ENCODE measurements at places on chromosomes 2 and 18. TPM values are rescaled to one million over a fixed set of nuclear protein-coding genes. Genes with fewer than 3 reads are reported as not detected.

KCNG3 gene
- 0.05 TPM for polyA plus RNA-seq

FBXO48 gene
- 1.8 TPM for polyA plus RNA-seq

DNA sequence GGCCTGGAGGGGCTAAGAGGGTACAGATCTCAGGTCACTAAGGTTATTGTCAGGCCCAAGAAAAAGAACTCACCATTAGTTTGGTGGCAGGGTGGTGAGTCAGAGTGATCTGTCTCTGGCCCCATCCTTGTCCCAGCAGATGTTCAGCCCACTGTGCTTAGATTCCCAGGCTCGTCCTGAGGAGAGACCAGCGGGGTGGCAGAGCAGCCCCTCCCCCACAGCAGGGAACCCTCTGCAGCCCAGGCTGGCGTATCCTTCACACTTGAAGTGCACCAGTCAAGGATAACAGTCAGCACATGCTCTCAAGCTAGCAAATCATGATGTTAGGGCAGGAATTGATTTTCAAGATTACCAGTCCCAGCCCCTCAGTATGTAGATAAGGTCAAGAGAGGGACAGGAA, 43.1 kb downstream of the TMEM185B start:
- DNase-seq: no peak

- DNase-seq: no peak
Observed at GRCh38 chr18:21979171-21979560, 190.2 kb upstream of the GATA6 start.

CD8A gene
- polyA plus RNA-seq: 0.10 TPM

DNA sequence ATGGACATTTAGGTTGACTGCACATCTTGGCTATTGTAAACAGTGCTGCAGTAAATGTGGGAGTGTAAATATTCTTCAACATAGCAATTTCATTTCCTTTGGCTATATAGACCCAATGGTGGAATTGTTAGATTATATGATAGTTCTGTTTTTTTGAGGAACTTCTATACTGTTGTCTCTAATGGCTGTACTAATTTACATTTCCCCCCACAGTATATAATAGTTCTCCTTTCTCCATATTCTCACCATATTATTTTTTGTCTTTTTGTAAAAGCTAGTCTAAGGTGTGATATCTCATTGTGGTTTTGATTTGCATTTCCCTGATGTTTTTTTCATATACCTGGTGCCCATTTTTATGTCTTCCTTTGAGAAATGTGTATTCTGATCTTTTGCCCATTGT, 13.0 kb downstream of the EIF5B start:
- DNase-seq: no peak

GRCh38 chr2:235591921-235592320, 98.1 kb downstream of the AGAP1 start:
- no peak for DNase-seq

GRCh38 chr2:200443916-200444315, 66.0 kb downstream of the KCTD18 start:
- DNase-seq: no peak

PELI1 gene
- polyA plus RNA-seq: 14.6 TPM

DNA sequence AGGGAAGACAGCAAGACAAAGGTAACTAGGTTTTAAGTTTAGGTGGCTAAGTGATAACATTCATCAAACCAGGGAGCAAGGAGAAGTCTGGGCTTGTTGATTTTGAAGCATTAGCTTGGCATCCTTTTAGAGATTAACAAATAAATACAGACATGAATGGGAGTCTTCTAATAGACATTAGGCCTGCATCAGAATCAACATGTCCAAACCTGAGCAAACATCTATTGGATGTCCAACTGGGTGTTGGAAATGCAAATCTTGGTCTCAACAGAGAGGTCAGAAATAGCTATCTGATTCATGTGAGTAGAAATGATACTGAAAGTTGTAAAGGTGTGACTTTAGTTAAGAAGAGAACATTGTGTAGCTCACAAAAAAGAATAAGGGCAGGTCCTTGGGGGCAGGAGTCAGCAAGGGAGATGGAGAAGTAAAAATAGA, 85.5 kb upstream of the RND3 start:
- no peak for DNase-seq

DNA sequence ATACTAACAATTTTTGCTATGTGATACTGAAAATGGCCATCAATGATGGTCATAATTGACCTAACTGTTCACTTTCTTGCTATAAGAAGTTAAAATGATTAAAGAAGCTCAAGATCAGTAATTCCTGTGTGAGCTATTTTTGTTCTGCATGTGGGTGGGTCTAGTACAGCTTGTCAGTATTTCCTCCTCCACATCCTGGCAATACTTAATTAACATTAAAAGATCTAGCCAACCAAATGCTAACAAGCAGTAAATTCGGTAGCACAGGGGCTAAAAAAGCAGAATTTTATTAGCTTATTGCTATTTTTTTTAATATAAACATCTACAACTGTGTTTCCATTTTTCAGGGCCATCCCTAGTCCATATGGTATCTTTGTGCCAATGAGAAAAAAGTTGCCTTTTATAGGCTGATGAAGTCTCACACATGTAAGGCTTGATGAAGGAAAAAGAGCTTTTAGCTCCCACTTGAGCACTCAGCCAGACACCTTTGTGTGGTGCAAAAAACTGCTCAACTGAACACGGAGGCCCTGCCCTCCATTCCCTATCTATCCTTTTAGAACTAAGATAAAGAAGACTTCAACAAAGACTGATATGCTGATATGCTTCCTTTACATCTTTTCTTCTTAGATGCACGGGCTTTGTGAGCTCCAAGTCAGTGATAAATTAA, 4.9 kb upstream of the PNO1 start:
- DNase-seq: no peak

GRCh38 chr2:19574778-19575260, 216.4 kb upstream of the OSR1 start:
- DNase-seq: peak; percentile 89

RNF25 gene
- polyA plus RNA-seq: 29.4 TPM

GRCh38 chr2:126801473-126801872, 97.2 kb upstream of the TEX51 start:
- no peak for DNase-seq

- no peak for DNase-seq
Observed at GRCh38 chr2:26492749-26493515, 15.0 kb upstream of the OTOF start.

DNA sequence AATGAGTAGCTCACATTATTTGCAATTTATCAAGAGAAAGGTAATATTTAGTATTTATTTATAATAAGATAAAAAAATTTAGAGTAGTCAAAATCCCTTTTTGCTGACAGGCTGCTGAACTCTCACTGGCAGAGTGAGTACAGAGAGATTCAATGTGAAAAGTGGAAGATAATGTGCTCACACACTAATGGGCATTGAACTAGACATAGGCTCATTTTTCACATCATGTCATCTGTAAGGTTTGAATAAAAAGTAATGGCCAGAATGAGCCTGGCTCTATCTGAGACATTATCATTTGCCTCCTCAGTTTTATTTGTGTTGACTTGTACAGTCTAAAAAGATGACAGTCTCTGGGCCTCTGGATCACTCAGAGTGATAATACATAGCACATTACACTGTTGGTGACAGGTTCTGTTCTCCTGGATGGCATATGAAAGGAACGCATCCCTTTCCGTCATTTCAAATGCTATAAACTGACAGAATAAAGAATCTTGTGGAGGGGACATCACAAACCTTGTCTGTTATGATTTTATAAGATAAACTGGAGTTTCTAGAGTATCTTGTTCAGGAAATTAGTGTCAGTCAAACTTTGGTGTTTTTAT, 812.9 kb downstream of the NR4A2 start:
- no peak for DNase-seq

GRCh38 chr2:199997296-199997695, 41.9 kb downstream of the MAIP1 start:
- no peak for DNase-seq
